Ammon's horn (tissue), 1 donor: ENCODE measurements at places on chromosomes 7 and 10.
A peak's percentile ranks its signal among the peaks of the same experiment; 100 is the strongest.

DNA sequence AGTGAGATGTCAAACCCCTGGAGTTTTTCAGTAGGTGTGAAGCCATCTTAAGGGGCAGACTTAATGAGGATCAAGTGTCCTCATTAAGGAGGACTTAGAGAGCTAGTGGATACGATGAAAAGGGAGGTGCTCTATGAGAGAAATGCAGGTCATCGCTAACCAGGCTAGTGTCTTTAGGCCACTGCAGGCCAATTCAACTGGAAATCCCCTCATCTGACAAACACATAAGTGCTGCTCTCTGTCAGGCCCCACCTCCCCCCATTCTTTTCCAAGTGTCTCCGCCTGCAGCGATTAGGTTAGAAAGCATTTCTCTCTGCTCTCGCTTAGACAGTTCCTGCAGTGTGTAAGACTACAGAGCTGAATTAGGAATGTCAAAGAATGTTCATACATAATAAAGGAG is 33.7 kb downstream of the RBM28 start:
- no peak for DNase-seq

DNA sequence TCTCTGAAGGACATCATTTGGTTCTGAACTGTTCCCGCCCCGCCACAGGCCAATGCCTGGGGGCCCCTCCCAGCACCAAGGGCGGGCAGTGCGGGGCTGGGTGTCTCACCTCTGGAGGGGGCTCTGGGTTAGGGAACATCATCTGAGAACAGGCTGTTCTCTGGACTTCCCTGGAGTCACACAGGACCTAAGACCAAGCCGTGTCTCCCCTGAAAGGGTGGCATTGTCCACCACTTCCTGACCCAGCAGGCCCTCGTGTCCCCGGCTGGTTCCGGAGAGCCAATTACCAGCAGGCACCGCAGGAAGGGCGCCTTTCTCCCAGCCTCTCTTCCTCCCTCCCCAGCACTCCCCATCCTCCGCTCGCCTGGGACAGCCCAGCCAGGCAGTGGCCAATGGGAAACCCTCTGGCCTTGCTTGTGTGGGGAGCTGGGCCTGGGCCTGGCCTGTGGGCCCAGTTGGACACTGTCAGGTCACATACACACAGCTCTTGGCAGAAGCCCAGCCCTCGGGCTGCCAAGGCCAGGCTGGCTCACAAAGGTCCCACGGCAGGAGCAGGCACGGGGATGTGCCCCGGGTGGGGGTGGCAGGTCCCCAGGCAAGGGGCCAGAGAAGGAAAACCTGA is 119.5 kb downstream of the SPDYE5 start:
- peak; percentile 98 for DNase-seq

GRCh38 chr7:28093623-28094232 is 86.9 kb downstream of the JAZF1 start:
- peak; percentile 63 for DNase-seq

DNA sequence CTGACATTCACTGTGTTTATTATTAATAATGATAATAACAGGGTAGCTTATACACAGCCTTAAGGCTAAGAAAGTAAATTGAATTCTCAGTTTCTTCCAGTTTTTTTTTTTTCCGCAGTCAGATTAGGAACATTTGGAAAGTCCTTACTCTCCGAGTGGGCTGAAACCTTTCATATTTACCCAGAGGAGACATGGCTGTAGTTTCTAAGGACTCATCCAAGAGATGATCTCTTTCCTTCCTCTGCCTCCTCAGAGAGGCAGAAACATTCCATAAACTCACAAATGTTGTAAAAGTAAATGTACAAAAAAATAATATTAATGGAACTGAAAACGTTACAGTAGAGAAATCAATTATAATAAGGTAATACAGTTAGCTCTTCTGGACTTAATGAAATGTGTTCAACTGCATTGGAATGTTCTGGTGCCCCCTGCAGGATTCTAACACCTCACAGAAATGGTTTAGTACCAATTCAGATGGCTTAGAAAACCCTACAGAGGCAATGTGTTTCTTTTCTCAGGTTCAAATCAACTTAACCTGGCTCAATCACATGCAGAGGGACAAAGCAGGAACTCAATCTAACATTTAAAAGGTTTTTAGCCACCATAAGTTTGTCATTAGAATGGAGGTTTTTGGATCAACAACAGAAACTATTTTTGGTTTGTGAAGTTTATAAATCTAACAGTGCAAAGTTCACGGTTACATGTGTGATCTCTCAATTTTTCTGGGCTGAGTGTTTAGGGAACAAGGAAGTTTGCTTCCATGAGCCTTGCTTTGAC is 71.7 kb downstream of the ICA1 start:
- peak; percentile 85 for DNase-seq

DNA sequence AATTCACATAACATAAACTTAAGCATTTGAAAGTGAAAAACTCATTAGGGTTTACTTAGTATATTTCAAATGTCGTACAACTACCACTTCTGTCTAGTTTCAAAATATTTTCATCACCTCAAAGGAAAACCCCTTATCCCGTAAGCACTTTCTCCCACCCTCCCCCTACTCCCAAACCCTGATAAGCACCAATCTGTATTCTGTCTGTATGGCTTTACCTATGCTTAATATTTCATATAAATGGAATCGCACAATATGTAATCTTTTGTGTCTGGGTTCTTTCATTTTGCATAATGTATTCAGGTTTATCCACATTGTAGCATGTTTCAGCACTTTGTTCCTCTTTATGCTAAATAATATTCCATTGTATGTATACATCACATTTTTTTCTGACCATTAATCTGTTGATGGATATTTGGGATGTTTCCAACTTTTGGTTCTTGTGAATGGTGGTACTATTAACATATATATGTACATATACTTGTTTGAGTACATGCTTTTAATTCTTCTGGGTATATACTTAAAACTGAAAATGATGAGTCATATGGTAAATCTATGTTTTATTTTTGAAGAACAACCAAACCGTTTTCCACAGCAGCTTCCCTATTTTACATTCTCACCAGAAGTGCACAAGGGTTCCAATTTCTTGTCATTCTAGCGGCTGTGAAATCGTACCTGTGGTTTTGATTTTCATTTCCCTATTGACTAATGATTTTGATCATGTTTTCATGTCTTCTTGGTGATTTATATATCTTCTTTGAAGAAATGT is 6.2 kb upstream of the STARD3NL start:
- no peak for DNase-seq

GRCh38 chr7:25841575-25841974 is 310.4 kb upstream of the NFE2L3 start:
- DNase-seq, result no peak

DNA sequence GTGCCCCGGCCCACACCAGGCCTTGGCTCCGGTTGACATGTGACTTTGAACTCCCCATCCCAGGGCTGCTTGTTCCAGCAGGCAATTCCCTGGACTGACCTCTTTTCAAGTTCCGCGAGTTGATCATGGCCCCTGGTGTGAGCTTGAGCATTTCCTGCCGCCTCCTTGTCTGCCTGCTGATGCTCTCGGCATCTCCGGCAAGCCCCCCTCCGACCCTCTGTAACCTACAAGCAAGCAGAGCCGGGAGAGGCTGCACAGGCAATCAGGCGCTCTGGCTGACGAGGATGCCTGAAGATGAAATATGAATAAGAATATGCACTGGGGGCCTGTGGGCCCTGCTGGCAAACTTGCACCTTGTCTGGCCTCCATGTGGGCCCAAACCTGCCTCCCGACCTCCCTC is 304.9 kb upstream of the MKI67 start:
- DNase-seq, result no peak

DNA sequence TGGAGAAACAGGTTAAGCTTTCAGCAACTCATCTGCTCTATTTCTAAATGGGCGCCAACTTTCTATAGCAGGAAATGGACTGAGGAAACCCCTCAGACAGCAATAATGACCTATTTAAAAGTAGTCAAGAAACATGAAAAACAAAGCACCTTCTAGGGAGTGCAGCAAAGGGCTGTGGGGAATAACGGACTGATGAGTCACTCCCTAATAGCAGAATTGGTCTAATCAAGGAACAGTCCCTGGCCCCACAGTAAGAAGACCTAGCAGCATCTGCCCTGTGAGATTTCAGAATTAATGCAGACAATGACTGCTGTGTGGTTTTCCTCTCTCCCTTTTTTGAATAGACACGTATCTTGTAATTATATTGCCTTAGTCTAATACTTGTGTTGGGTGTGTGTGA is 602.9 kb downstream of the IPMK start:
- no peak for DNase-seq

GRCh38 chr10:95837783-95838182 is 70.0 kb upstream of the CC2D2B start:
- peak; percentile 59 for DNase-seq

GRCh38 chr10:32253276-32253675 is 93.7 kb downstream of the EPC1 start:
- no peak for DNase-seq
